ENCODE measurements at places on chromosomes 7 and 10.

DNA sequence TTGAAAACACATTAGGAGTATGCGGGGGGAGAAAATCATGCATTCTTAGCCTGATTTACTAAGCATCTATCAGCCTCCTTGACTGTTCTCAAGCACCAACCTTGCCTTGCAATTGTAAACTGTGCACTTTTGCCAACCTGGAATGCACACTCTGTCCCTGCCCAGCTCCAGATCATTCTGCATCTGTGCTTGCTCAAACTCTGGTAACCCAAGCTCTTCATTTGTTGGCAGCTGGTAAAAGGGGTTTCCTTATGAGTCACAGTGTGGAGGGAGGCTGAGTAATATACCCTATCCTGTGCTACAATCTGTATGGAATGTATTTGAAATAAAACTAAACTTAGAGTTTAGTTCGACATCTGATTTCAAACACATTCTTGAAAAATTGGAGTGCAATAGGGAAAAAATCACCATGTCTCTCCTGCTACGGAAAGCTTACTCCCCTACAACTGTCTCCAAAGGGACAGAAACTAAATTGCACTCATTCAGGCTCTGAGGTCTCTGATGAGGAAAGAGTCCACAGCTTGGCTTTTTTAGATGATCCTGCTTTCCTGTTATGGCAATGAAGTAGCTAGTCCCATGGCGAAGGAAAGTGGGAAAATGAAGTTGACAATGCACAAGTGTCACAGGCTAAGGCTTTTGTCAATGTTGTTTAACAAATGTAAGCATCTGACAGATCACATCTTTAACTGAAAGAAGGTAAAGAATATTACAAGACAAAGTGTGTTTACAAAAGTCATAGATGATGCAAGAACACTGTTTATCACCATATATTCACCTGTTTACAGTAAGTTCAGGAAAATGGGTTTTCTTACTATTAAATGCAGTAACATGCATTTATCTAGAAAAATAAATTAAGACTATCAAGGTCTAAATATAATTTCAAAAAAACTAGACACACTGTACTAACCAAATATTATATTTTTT is 61.9 kb downstream of the TES start:
- DNase-seq = peak; percentile 97

- DNase-seq = no peak
Observed at GRCh38 chr10:35208949-35209613, 82.4 kb downstream of the CREM start.

DNA sequence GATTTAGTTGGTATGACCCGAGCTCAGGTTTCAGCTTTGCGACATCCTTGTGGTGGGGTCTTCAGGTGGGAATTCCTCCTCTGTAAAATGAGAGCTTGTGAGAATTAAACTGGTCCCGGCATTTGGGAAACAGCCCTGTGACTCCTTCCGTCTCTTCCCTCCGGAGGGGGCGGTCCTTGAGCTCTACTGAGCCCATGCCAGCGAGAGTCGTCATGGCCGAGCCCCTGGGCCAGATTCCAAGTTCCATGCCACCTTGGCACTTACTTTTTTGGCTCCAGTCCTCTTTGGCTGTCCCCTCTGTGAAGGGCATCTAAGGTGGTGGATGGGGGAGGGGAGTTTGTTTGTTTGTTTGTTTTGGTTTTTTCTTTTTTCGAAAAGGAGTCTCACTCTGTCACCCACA is 47.6 kb downstream of the GTF2IRD1 start:
- DNase-seq = no peak

- no peak for DNase-seq
Observed at GRCh38 chr7:36862771-36863261, 138.5 kb upstream of the AOAH start.

DNA sequence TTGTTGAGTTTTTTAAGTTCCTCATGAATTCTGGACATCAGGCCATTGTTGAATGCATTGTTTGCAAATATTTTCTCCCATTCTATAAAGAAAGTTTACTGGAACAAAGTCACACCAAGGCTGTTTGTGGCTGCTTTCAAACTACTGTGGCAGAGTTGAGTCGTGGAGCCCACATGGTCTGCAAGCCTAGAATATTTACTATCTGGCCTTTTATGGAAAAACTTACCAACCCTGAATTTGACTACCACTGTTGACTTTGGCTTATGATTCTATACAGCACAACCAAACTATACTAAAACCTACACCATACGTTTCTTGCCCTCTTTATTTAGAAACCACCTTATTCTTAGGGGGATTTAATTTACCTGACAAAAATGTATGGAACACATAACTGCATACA is 239.1 kb downstream of the KCNMA1 start:
- peak; percentile 65 for DNase-seq

Measured in fibroblast of skin of back (primary cell).